ENCODE measurements at places on chromosomes 13 and 19. TPM values are rescaled to one million over a fixed set of nuclear protein-coding genes. Genes with fewer than 3 reads are reported as not detected.

The CGB3 gene
- not detected for total RNA-seq

The ZNF575 gene
- 1.7 TPM for total RNA-seq

The CNMD gene
- total RNA-seq = 4.1 TPM

The NCAN gene
- 3.7 TPM for total RNA-seq

The CERS4 gene
- 68.6 TPM for total RNA-seq

GRCh38 chr19:18419699-18420460, 682 bp downstream of the SSBP4 start:
- DNase-seq = no peak

DNA sequence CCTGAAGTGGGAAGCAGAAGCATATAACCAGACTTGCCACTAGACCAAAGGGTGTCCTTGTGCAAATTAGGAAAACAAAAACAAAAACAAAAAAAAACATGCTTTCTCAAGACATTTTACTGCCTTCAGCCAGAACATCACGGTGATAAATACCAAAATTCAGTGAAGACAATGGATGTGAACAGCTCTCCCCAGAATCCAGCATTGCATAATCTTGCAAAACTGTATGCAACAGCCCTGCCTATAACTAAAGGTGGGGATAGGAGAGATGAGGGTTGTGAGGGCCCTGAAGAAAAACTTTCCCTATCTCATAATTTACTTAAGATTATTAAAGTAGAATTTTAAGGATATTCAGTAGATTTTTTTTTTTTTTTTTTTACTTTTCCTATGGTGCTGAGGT, 24.9 kb upstream of the NDFIP2 start:
- no peak for DNase-seq

DNA sequence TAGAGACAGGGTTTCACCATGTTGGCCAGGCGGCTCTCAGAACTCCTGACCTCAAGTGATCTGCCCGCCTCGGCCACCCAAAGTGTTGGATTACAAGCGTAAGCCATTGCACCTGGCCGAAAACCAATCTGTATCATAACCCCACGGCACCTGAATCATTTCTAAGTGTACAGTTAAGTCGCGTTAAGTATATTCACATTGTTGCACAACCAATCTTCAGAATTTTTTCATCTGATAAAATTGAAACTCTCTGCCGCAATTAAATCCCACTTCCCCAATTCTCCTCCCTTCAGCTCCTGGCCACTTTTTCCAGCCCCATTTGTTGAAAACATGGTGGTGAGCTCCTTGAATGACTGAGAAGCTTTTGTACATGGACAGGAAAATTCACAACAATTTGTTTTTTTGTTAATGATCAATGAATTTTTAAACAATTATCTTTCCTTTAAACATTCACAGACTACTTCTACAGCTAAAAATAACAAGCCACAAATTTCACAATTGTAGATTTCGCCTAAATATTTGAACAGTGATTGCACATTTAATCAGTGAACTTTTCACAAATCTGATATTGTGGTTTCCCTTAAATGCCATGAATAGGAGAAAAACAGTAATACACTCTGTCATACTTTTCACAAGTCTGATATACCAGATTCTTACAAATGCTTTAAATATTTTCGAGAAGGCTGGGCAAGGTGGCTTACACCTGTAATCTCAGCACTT, 13.8 kb downstream of the FGF21 start:
- DNase-seq = no peak

GRCh38 chr19:18999016-18999758, 34.1 kb downstream of the SUGP2 start:
- DNase-seq = no peak

DNA sequence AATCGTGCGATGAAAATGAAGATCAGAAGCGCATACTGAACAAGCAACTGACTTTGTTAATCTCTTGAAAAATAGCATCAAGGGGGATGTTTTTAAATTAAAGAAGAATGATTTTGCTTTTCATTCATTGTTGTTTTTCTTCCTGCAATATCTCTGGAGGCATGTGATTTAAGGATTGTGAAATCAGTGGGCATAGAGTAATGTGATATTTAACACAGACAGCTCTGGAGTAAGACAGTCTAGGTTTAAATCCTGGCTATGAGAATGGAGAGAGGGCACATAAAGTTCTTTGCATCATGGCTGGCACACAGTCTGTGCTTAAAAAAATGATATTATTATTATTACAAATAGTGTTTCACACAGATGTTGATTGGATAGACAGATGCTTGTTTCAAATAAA, 243.1 kb upstream of the NBEA start:
- DNase-seq = no peak

GRCh38 chr19:19610376-19611202, 7.9 kb downstream of the PBX4 start:
- no peak for DNase-seq

DNA sequence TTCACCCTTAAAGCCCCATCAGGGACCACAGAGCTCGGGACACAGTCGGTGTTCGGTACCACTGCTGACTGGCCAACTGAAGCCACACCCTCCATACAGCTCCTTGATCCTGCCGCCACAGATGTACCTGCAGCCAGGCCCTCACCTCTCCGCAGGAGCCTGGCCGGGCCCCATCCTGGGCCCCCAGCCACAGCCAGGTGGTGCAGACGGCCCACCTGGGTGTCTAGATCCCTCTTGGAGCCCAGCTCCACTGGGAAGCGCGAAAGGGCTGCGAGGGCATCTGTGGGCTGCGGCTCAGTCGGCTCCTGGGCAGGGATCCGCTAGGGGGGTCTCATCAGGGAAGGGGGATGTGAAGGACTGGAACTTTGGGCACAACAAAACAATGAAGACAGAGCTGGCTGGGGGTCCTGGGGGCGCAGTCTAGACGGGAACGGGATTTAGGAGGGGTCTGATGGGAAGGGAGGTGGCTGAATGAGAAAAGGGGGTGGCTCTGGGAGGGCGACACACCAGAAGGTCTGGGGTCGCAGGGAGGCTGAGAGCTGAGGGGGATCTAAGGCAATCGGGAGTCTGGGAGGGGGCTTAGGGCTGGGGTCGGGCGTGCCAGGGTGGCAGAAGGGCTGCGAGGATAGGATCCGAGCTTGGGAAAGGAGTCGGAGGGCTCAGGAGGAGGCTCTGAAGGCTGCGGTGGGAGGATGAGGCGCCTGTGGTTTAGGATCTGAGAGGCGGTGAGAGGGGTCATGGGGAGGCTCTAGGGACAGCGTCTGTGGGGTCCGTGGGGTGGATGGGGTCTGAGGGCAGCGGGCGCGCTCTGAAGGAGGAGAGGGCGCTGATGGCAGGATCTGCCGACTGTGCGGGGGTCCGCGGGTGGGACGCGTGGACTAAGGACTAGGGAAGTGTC, 15.8 kb downstream of the PRODH2 start:
- DNase-seq = no peak

- no peak for DNase-seq
Measured at GRCh38 chr13:101751488-101751887, 299.0 kb downstream of the ITGBL1 start.

- DNase-seq = no peak
Measured at GRCh38 chr13:22161871-22162270, 491.0 kb downstream of the FGF9 start.

DNA sequence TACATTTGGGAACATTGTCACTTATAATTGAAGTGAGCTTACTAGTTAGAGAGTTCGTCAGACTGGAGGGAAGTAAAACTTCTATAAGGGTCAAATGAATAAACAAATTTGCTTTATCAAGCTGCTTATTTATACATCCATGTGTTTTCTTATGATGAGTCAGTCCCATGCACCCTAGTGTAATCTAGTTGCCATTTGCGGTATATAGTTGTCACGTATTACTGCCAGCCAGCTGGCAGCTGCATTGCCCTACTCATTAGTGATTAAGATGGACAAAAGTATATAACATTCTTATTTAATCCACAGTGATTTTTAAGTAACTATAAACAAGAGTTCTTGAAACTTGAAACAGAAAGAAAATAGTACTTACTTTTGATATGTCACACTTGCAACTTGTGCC, 182.4 kb downstream of the GPC6 start:
- no peak for DNase-seq

- DNase-seq = no peak
Measured at GRCh38 chr13:23678795-23679194, 108.6 kb downstream of the TNFRSF19 start.

DNA sequence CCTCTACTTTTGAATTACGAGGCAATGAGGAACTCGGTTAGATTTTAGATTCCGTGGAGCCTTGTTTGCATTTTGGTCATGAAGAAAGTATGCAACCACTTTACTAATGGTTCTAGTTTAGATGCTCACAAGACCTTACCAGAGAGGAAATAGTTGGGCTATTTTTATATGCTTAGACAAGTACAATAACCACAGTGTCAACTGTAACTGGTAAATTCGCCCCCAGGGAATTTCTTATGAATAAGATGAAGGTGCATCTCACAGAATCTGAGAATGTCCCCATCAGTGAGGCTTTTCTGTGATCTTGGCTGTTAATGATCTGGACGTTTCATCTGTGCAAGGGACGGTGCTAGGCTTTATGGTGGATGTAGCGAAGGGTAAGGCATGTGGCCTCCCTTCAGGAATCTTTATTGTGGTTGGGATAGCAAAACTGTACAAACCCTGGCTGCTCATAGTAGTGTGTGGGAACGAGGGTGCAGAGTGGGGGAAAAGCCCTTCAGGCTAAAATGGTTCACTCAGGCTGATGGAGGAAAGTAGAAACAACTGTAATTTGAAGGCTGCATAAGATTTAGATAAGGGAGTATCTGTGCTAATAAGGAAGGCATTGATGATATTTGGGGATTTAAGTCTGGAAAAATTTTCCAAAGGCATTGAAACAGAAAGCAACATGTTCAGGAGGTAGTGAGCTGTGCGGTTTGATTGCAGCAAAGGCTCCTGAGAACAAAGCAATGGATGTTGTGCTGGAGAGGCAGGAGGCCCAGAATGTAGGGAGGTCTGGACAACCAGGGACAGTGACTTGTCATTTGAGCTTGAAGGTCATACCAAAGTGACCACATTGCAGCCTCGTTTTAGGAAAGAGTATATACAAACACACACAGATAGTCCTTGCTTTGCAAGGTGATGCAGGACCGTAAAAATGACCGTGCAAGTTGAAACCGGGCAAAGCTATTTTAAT, 28.4 kb downstream of the UBAC2 start:
- DNase-seq = no peak

Measured in testis (tissue), 5 donors.